HT1080 (cell line): ENCODE measurements at places on chromosomes 16 and 17. TPM values are rescaled to one million over a fixed set of nuclear protein-coding genes. Genes with fewer than 3 reads are reported as not detected.

DNA sequence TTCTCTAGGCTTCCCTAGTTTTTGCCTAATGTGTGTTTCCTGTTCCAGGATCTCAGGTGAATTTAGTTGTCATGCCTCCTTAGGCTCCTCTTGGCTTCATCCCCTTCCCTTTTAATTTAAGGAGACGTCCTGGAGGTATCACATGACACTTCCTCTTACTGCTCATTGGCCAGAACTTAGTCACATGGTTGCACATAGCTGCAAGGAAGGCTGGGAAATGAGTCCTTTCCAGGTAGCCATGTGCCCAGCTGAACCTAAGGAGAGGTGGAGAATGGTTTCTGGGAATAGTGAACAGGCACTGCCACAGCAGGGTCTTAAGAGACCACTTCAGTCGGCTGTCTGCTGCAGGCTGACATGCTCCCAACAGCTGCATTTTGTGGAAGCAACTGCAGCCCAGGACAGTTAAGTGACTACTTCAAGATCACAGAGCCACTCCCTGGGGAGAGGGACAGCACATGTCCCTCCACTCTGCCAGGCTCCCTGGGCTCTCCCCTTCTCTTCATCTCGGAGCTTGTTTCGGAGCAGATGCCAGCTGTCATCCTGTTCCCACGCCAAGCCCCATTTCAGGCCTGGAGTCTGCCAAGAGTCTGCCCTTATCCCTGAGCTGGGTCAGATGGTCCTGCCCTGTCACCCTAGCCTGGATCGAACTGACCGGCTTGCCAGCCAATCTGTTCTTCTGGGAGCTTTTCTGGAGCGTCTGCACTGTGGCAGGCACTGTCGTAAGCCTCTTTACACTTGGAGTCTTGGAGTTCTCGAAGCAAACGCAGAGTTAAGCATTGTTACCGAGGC is 81.4 kb upstream of the FOXF1 start:
- no peak for DNase-seq

GRCh38 chr16:56281249-56281805 is 90.0 kb downstream of the GNAO1 start:
- DNase-seq, result peak; percentile 12

- no peak for DNase-seq
Observed at GRCh38 chr17:11493936-11494335, 104.3 kb upstream of the DNAH9 start.

GRCh38 chr17:81365148-81365600 is 30.1 kb upstream of the BAHCC1 start:
- no peak for DNase-seq

- no peak for DNase-seq
Observed at GRCh38 chr17:655618-656017, 59.0 kb downstream of the VPS53 start.

- DNase-seq, result no peak
Observed at GRCh38 chr17:32917081-32917480, 10.9 kb upstream of the TMEM98 start.

DNA sequence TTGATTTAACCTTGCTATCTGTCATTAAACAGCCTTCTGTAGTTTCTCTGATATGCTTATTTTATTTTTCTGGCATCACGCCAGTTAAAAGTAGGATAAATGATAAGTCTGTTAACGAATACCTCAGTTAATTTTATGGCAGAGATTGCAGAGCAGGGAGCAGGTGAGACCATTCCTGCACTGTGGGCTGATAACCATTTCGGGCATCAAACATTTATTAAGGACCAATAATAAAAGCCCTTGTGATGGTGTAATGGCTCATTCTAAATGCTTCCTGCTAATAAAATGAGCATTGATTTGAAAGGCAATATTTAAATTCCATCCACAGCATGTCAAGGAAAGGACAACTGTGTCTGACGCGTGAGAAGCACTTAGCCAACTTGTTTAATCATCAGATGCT is 94.1 kb downstream of the ASIC2 start:
- DNase-seq, result no peak

GRCh38 chr17:2755891-2756724 is 6.7 kb upstream of the CCDC92B start:
- no peak for DNase-seq

- DNase-seq, result peak; percentile 48
Observed at GRCh38 chr17:50272711-50273653, 1.3 kb upstream of the TMEM92 start.

The USP32 gene
- 31.7 and 34.4 TPM in 2 replicates for total RNA-seq

The HS3ST3A1 gene
- total RNA-seq, result 163 and 187 TPM in 2 replicates

The MED9 gene
- total RNA-seq, result 9.7 and 13.7 TPM in 2 replicates

The SPOP gene
- total RNA-seq, result 56.2 and 63.8 TPM in 2 replicates

The ST6GALNAC2 gene
- not detected in 2 replicates for total RNA-seq
